ENCODE measurements at places on chromosomes 6 and 20.
A peak's percentile ranks its signal among the peaks of the same experiment; 100 is the strongest.

DNA sequence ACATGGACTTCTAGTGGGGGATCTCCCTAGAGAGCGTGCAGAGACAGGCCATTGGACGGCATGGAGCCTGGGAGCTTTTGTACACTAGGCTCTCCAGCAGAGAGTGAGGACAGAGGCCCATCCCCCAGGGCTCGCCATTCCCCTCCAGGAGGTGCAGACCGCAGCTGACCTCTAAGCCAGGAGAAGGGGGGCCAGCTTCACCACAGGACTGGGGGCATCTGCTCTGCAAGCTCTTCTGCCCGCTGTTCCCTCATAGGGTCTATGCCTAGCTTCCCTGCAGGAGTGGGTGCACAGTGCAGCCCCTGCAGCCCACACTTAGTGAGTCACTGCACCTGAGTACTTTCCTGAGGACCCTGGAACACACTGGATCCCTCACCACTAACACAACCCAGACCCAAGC lies 94.4 kb downstream of the FHL5 start:
- no peaks in the 10 kb centered on the region for H3K4me1 ChIP-seq
- H3K27ac ChIP-seq, result no peak overlapping the region
- no peak overlapping the region for H3K4me3 ChIP-seq

DNA sequence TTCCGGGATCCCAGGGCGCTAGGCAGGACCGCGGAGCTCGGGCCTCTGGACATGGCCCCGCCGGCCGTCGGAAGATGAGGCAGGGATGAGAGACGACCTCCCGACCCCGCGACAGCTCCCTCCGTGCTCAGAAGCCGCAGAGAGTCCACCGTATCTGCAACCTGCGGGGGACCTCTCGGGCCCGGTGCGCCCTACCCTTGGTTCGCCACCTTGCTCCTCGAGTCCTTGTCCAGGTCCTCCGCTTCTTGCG lies 301 bp downstream of the PPP1R3D start:
- H3K27ac ChIP-seq, result peak overlapping the region; percentile 91
- 0 out of 2 replicates have a peak, but pooled peaks cover 2% of the 10 kb centered on the region for H3K27me3 ChIP-seq
- H3K36me3 ChIP-seq, result peaks cover 20% of the 10 kb centered on the region
- H3K4me3 ChIP-seq, result peak overlapping the region; percentile 94

- no peak overlapping the region for H3K27ac ChIP-seq
- H3K4me3 ChIP-seq, result no peak overlapping the region
- DNase-seq, result no peak
- H3K4me1 ChIP-seq, result no peaks in the 10 kb centered on the region
Measured at GRCh38 chr6:27478141-27478705, 5.3 kb upstream of the ZNF184 start.

GRCh38 chr6:43796903-43797890 lies 27.2 kb downstream of the VEGFA start:
- H3K4me3 ChIP-seq, result no peak overlapping the region
- no peak overlapping the region for H3K27ac ChIP-seq
- peaks cover 23% of the 10 kb centered on the region for H3K4me1 ChIP-seq
- no peak for DNase-seq

DNA sequence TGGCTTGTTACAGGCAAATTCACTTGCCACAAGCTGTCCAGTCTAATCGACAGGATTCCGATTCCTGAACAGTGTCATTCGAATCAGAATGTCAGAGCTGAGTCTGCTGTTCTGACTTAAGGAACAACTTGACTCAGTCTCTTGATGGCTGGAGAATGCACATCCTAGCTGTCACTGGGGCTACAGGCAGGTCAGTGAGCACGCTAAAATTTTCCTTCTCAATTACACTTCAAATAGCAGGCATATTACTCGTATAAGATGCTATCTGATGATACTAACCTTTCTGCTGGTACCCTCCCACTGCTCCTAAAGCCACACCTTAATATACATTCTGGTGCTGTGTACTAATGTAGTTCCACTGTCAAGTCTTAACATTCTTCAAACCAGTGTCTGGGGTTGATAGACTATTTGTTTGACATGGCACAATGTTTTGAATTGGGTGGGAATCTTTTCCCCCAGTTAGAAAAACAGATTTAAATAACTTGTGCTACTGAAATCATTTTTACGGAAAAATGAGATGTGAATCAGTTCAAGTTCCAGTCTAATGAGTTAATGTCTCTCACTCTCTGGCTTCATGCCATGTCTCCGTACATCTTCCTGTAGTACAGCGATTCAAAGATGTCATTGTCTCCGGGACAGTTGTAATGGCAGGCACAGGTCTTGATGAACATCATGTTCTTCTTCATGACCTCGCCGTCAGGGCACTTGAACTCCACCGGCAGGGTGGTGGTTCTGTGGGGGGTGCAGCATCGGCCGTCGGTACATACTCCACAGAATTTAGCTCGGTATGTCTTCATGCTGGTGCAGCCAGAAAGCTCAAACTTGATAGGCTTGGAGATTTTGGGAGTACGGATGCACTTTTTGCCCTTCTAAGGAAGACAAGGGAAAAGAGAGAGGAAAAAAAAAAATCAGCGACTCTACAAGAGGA lies 2.2 kb downstream of the CCN2 start:
- H3K27me3 ChIP-seq, result peaks cover 57% of the 10 kb centered on the region
- peak; percentile 87 for DNase-seq
- peaks cover 44% of the 10 kb centered on the region for H3K36me3 ChIP-seq
- H3K4me3 ChIP-seq, result peak overlapping the region; percentile 99

DNA sequence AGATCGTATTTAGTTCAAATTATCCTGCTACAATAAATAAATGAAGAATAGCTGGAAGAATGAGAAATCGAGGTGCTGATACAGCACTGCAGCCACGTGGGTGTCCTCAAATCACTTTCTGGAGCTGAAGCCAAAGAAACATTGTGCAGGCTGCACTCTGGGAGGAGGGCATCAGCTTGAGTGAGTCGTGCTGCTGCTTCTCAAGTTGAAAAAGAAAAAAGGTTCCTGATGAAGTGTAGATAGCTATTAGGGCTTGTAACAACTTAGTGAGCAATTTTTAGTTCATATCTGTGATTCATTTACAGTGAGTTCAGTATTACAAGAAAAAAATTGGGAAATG lies 40.5 kb downstream of the DSE start:
- H3K36me3 ChIP-seq, result peaks cover 42% of the 10 kb centered on the region
- no peaks in the 10 kb centered on the region for H3K27me3 ChIP-seq
- H3K27ac ChIP-seq, result peak overlapping the region; percentile 75
- H3K4me1 ChIP-seq, result peaks cover 73% of the 10 kb centered on the region
- H3K4me3 ChIP-seq, result peak overlapping the region; percentile 71
- peak; percentile 50 for DNase-seq

DNA sequence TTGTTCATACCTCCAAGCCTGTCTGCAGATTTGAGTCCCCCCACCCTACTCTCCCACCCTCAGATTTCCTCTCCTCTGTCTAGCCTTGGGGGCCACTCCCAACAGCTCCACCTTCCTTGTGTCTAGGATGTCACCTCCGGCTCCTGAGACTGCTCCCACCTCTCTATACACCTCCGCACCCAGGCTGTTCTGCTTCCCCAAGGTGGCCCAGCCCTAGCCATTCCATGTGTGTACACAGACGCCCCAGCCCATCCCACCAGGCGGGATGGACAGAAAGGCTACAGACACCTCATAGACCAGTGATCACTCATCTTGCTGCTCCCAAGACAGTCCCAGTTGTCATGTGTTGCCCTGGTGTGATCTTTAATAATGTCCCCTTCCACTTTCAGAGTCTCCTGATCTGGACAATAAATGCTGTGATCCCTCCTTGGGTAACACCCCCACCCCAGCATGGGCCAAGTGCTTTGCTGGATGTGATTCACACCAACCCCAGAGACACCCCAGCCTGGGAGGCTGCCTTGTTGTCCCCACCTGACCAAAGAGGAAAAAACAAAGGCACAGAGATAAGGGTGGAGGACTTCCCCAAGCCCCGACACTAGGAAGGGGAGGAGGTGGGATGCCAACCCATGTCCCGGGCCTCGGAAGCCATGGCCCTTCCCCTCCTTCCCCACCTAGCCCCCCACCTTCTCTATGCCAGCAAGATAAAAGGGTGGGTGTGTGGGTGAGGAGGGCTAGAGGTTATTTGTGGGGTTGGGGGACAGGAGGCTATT lies 36.1 kb downstream of the MDFI start:
- H3K4me1 ChIP-seq, result no peaks in the 10 kb centered on the region
- H3K4me3 ChIP-seq, result no peak overlapping the region
- H3K27me3 ChIP-seq, result peaks cover 41% of the 10 kb centered on the region
- no peak for DNase-seq

Measured in HFFc6 (cell line).